ENCODE measurements at places on chromosomes 2 and 18. TPM values are rescaled to one million over a fixed set of nuclear protein-coding genes. Genes with fewer than 3 reads are reported as not detected.

DNA sequence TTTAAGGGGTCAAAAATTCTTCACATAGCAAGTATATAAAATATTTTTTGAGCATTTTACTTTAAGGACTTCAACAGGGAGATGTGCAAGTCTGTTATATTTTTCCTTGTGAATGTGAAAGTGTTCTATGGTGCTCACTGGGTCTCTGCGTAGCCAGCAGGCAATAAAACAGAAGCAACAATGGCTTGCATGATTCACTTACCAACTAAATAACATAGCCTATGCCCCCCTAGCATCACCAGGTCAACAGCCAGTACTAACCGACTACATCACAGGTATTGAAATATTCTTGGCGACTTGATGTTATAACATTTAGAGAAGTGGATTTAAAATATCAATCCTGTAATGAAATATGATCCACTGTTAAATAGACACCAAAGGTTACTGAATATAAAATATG lies 398.9 kb downstream of the XIRP2 start:
- DNase-seq, result no peak

DNA sequence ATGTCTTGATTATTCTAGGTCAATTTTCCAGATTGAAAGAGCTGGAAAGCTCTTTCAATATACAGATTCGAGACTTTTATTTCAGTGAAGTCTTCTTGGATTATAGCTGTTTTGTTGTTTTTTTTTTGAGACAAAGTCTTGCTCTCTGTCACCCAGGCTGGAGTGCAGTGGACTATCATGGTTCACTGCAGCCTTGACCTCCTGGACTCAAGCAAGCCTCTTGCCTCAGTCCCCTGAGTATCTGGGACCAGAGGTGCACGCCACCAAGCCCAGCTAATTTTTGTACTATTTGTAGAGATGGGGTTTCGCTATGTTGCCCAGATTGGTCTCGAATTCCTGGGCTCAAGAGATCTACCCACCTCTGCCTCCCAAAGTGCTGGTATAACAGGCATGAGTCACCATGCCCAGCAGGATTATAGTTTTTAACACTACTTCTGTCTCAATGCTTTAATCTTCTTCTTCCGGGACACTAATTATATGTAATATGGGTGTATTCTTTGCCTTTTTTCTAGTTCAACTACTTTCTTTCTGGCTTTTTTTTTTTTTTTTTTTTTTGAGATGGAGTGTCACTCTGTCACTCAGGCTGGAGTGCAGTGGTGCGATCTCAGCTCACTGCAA lies 62.3 kb downstream of the USP37 start:
- no peak for DNase-seq

DNA sequence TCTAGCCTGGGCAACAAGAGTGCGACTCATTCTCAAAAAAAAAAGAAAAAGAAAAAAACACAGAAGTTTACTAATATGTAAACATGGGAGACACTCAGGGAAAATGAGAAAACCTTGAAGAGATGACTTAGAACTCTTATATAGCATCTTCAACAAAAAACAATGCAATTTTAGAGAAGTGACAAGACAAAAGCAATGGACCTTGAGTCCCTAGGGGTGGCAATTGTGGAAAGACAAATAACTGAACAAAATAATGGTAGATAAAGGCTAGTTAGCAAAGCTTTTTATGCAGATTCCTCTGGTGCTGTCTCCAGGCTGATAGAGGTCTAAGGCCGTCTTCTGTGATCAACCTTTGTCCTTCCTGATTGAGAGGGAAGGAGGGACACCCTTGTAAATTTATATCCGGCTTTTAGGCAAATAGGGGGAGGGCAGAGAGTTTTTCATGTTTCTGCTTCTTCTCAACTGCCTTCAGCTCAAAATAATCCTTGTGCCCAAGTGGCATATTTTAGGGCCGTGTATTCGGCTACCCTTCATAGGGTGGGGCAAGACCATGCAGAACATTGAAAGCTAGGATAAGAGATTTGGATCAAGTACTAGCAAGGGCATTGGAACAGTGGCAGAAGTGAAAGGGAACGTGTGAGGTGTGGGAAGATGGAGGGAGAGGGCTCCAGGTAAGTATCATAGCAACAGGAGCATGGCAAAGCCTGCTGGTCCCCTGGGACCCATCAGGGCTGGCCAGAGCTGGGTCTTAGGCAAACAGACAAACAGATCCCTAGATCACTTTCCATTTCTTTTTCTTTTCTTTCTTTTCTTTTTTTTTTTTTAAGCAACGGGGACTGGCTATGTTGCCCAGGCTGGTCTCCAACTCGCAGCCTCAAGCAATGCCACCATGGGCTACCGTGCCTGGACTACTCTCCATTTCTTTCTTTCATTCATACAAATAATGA lies 116.2 kb upstream of the STPG4 start:
- no peak for DNase-seq

DNA sequence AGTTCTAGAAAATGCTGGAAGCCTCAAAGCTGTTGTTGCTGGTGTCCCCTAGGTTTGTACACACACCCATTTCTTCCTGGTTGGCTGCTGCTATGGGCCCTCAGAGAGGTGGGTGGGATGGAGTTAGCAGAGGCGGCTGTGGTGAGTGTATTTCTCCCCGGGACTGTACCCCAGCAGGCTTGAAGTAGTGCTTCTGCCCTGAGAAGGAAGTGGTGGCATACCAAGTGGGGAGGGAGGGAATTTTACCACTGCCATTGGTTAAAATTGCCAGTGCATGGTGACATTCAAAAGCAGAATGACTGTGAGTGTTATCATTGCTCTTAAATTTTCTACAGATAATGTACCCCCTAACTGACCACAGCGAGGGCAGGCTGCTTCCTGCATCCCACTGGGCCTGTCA lies 125.6 kb upstream of the CAPN13 start:
- DNase-seq, result no peak

DNA sequence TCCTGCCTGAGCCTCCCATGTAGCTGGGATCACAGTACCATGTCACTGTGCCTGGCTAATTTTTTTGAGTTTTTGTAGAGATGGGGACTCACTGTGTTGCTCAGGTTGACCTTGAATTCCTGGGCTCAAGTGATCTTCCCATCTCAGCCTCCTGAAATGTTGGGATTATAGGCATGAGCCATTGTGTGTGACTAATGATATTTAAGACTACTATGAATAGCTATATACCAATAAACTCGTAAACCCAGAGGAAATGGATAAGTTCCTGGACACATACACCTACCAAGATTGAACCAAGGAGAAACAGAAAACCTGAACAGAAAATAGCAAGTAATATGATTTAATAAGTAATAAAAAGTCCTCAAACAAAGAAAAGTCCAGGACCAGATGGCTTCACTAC lies 68.0 kb downstream of the TBR1 start:
- no peak for DNase-seq

DNA sequence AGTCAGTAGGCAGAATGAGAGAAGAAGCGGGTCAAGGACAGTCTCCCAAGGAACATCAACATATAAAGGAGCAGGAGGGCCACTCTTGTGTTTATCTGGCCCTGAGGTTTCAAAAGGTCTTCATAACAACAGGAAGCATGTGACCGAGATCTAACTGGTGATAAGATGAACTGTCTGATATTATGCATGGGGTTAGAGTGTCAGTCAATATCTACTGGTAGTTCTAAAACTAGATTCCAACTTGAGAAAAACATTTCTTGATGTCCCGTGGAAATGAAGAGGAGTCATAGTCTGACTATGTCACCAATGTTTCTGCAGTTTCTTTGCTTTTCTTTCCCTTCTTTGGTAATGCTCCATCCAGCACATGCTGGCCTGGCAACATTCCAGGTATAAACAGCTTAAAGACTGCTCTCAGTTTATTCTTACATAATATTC lies 77.5 kb upstream of the ITPRID2 start:
- DNase-seq, result no peak

GRCh38 chr2:112642966-112643365 lies 2.8 kb upstream of the SLC20A1 start:
- no peak for DNase-seq

- peak; percentile 38 for DNase-seq
Measured at GRCh38 chr2:201127570-201127969, 11.6 kb downstream of the CFLAR start.

- no peak for DNase-seq
Measured at GRCh38 chr2:192827735-192828134, 633.0 kb upstream of the TMEFF2 start.

- no peak for DNase-seq
Measured at GRCh38 chr18:49023271-49023937, 72.6 kb upstream of the SMAD7 start.

- no peak for DNase-seq
Measured at GRCh38 chr2:10285191-10285555, 17.5 kb upstream of the HPCAL1 start.

GRCh38 chr2:204032301-204032700 lies 95.7 kb downstream of the ICOS start:
- DNase-seq, result no peak

DNA sequence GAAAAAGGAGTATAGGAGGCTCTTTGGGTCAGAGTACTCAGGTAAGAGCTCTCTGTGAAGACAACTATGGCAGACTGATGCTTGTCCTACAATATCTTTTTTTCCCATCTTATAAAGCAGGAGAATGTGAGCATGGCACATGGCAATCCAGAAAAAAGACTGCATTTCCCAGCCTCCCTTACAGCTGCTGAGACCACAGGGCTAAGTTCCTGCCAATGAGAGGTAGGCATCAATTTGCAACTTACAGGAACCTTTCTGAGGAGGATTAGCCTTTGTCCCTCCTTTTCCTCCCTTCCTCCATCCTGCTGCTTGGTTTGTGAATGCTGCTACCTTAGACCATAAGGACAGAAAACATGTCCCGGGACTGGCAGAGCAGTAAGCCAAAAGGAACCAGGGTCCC lies 37.8 kb upstream of the ST8SIA5 start:
- DNase-seq, result no peak

- no peak for DNase-seq
Measured at GRCh38 chr2:178997067-178997466, 52.9 kb downstream of the CCDC141 start.

The DYNAP gene
- total RNA-seq, result not detected

The EHD3 gene
- total RNA-seq, result 28.4 TPM

GRCh38 chr2:214593727-214594126 lies 182.9 kb downstream of the VWC2L start:
- no peak for DNase-seq
